ENCODE measurements at places on chromosomes 6 and 20. TPM values are rescaled to one million over a fixed set of nuclear protein-coding genes. Genes with fewer than 3 reads are reported as not detected.

DNA sequence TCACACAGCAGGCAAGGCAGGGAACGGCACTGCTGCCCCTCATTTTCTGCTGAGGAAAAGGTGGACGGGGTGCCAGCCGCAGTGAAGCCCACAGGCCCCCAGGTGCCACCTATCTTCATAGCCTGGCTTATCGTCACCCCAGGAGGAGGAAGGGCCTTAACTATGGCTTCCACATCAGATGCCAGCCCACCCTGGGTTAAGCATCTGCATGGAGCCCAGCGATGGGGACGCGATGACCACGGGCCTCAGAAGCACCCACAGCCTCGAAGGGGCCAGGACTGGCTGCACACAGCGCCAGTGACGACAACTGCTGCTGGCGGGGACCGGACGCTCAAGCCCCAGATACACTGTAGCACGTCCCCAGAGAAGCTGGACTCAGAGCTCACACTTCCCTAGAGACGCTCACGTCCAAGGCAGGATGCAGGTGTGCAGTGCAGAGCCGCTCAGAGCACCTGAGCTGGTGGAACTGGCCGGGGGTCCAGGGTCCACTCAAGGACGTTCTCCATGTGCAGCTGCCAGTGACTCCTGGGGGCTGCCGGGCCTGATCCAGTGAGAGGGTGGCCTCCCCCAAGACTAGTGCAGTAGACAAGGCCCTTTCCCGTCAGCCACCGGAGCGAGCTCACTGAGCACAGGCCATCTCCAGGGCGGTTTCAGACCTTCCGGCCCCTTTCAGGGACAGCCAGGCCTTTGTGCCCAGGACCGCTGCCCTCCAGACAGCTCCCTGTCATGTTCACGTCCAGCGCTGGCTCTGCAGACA lies 83.0 kb downstream of the YTHDF1 start:
- DNase-seq = no peak

- no peak for DNase-seq
These were observed 93.5 kb downstream of the RPS12 start for GRCh38 chr6:132907914-132908313.

DNA sequence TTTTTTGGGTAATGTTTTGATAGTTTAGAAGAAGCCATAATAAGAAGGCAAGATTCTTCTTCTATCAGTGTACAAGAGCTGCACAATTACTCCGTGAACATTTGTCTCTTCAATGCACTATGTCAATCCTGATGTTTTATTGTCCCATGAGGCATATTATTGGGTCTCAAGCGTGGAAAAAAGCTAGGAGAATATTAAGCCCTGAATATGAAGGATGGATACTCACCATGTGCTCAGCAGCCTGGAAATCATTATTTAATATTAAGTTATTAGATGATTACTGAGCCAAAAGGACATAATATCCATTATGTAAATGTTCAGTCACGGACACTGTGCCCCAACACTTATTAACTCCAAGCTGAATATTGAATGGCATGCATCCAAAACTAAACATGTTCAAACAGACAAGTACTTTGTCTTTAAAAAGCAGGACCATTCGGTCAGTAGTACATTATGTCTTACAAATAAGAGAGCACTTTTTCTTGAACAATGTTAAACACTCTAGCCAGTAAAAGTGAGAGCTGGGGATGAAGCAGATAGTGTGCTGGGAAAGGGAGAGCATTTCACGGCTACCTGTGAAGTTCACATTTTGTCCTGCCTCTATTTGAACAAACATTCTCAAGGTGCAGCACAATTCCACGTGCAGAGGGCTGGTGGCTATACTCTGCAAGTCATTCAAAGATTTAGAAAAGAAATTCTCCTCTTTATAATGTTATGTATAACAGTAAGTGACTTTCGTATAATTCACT lies 70.6 kb upstream of the CNR1 start:
- DNase-seq = no peak

GRCh38 chr6:43724914-43725642 lies 37.5 kb upstream of the MRPS18A start:
- peak; percentile 94 for DNase-seq

DNA sequence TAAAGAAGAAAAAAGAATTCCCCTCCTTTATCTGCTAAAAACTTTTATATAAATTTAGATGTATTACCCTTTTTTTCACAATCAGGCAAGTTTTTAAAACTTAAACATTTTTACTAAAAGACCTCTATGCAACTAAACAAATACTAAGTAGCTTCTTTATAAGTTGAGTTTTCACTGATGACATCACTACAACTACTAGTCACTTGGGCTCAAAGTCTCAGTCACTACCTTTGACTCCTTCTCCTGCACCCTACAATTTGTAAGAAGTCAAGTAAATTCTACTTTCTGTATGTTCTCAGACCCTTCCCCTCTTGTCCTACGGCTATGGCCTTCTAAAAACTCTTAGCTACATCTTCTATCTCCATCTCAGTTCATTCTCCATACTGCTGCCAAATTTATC lies 11.2 kb downstream of the SUPT3H start:
- no peak for DNase-seq

DNA sequence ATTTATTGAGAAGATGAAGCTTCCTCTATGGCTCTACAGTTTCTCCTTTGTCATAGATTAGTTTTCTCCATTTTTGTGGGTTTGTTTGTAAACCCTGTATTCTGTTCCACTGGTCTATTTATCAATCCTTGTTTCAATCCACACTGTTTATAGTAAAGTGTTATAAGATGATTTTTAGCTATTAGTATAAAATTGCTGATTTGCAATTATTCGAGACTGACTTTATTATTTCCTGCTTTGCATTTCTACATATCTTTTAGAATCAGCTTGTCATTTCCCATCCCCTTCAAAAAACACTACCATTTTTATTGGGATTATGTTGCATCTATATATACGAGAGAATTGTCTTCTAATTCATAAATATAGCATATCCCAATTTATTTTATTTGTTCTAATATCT lies 325.9 kb upstream of the EPHA7 start:
- no peak for DNase-seq

Gene LTA
- total RNA-seq = 724 TPM
